ENCODE measurements at places on chromosomes 3 and 15.

- H3K4me1 ChIP-seq: peaks cover 84% of the 10 kb centered on the region
- DNase-seq: peak; percentile 75
- peak overlapping the region; percentile 62 for H3K4me3 ChIP-seq
Measured at GRCh38 chr15:55277116-55277564, 12.5 kb downstream of the RAB27A start.

DNA sequence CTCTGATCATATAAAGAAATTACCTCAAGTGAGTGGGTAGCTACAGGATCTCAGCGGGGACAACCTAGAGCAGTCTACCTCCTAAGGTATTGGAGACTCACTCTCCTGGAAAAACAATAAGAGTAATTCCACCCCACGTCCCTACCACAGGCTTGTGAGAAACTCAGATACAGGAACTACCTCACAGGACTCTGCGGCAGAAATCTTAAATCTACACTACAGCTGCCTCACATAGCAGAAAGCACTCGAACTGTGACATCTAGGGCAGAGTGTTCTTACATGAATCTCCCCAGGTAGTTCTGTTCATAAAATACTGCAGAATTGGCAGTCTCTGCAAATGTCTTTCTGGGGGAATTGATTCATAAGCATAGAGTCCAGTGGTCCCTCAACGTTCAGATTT lies 382.9 kb upstream of the IL12A start:
- no peaks in the 10 kb centered on the region for H3K27me3 ChIP-seq
- no peak for DNase-seq
- no peak overlapping the region for H3K27ac ChIP-seq

DNA sequence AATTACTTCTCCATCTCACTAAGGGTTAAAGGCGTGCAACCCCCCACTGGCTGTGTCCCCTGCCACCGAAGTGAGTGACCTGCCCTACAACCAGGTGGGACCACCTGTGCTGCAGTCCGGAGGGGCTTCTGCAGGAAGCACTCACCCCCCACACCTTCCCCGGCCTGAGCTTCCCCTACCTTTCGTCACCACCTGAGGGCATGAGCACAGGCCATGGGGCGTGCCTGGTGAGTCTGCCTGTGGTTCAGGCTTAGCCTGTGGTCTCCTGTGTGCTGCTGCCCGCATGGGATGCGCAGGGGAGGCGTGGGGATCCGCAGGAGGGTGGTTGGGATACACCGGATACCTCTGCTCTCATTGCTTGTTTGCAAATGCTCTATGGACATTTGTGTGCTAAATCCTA lies 46.0 kb downstream of the KLHL25 start:
- H3K27ac ChIP-seq: peak overlapping the region; percentile 31
- H3K27me3 ChIP-seq: no peaks in the 10 kb centered on the region
- no peak for DNase-seq
- H3K36me3 ChIP-seq: peaks cover 29% of the 10 kb centered on the region

- H3K36me3 ChIP-seq: peaks cover 13% of the 10 kb centered on the region
- peaks cover 50% of the 10 kb centered on the region for H3K4me1 ChIP-seq
- H3K4me3 ChIP-seq: no peak overlapping the region
- DNase-seq: no peak
- no peaks in the 10 kb centered on the region for H3K27me3 ChIP-seq
- no peak overlapping the region for H3K27ac ChIP-seq
Measured at GRCh38 chr15:65816441-65816840, 24.3 kb upstream of the DENND4A start.

DNA sequence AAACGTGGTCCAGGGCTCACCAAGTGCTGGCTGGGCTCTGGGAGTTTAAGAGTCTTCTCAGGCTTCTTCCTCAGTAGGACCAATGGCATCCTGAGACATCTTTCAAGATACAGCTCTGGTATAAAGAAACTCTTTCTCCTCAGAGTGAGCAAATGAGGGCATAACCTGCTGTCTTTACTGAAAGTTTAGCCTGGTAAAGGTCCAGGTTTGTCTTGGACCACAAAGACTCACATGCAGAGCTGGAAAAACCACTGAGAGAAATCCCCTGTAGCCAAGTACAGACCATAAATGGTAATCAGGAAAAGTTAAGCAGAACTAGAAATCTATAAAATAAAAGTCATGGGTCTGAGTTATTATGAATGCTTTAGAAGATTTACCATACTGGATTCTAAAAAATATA lies 23.1 kb downstream of the CD47 start:
- H3K27ac ChIP-seq: no peak overlapping the region
- H3K4me1 ChIP-seq: peaks cover 63% of the 10 kb centered on the region
- H3K36me3 ChIP-seq: peaks cover 78% of the 10 kb centered on the region
- H3K4me3 ChIP-seq: no peak overlapping the region
- H3K27me3 ChIP-seq: no peaks in the 10 kb centered on the region

- peaks cover 56% of the 10 kb centered on the region for H3K36me3 ChIP-seq
- H3K4me1 ChIP-seq: peaks cover 54% of the 10 kb centered on the region
Measured at GRCh38 chr3:105786241-105786640, 82.6 kb downstream of the CBLB start.

DNA sequence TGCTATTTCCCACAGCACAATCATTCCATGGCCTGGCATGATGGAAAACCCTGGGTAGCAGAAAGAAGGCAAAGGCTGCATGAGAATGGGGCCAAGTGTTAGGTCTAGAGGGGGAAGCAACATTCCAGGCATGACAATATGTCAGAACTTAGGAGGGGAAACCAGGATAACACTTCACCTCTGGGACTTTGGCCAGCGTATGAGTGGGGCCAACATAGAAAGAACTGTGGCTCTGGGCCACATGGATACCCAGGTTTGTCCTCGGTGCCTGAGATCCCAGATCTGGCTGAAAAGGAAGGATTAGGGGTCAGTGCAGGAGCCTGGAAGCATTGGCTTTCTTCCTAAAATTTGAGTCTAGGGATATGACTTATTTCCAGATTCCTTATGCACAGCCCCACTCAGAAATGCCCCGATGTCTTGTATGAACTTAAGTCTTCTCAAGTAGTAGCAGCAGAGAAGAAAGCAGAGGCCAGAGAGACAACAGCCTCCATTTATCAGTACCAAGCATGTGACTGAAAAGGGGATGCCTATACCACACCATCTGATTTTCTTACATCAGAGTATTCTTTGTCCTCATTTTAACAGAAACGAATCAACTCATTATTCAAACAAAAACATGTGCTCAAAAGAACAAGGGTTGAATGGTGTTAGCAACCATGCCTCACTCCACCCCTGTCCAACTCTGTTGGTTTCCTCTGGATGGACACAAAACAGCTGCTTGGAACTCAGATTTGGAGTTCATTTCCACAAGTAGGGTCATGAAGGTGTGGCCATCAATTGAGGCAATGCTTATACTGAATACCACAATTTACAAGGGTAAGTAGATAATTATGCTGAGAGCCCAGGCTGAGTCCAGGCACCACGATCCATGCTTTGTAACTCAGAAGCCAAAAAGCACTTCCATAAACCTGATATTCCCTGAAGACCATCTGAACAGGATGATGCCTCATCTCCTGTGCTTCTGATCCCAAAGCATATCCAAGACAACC lies 43.7 kb upstream of the NDUFB4 start:
- no peaks in the 10 kb centered on the region for H3K27me3 ChIP-seq
- no peak for DNase-seq
- H3K27ac ChIP-seq: no peak overlapping the region
- no peak overlapping the region for H3K4me3 ChIP-seq

GRCh38 chr3:43152649-43153048 lies 46.8 kb upstream of the POMGNT2 start:
- H3K4me1 ChIP-seq: peaks cover 8% of the 10 kb centered on the region
- H3K4me3 ChIP-seq: no peak overlapping the region
- no peak overlapping the region for H3K27ac ChIP-seq

DNA sequence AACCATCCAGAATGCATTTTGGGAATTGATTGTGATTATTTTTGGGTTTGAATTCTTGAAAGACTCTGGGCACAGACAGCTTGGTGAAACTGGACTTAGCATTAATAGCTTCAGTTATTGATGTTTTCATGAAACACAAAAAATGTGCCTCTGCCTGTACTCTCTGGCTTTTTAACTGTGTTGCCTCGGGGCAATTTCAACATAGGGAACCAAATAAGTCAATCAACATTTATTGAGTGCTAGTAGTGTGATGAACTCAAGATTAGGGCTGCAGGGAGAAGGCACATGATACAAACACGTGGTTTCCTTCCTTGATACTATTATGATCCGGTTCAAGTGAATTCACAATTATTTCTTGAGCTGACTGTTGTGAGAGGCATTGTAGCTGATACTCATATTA lies 50.8 kb downstream of the UNC13C start:
- DNase-seq: no peak
- no peak overlapping the region for H3K4me3 ChIP-seq
- no peak overlapping the region for H3K27ac ChIP-seq
- no peaks in the 10 kb centered on the region for H3K36me3 ChIP-seq
- H3K27me3 ChIP-seq: no peaks in the 10 kb centered on the region

- H3K27ac ChIP-seq: peak overlapping the region; percentile 94
- peak overlapping the region; percentile 62 for H3K4me3 ChIP-seq
- peaks cover 87% of the 10 kb centered on the region for H3K4me1 ChIP-seq
- no peak for DNase-seq
Measured at GRCh38 chr15:55277715-55278114, 11.9 kb downstream of the RAB27A start.

DNA sequence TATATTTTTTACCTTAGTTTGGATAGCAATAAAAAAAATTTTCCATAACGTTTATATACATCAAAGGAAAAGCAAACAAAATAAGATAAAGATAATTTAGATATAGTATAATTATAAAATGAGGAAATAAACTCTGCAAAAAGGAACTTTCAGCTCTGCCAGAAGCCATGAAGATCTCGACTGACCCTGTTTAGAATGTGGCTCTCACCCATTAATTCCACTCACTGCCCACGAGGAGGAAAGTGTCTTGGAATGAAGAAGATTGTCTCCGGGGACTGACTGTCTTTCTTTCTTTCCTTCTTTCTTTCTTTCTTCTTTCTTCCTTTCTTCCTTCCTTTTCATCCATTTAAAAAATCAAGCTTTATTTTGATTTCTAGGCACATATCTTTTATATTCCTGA lies 20.1 kb upstream of the PRR20G start:
- H3K27ac ChIP-seq: no peak overlapping the region
- no peak for DNase-seq
- no peaks in the 10 kb centered on the region for H3K4me1 ChIP-seq
- no peaks in the 10 kb centered on the region for H3K36me3 ChIP-seq
- H3K4me3 ChIP-seq: no peak overlapping the region

- H3K27ac ChIP-seq: no peak overlapping the region
- peaks cover 5% of the 10 kb centered on the region for H3K36me3 ChIP-seq
- no peaks in the 10 kb centered on the region for H3K27me3 ChIP-seq
Measured at GRCh38 chr3:119647843-119648575, 12.4 kb downstream of the POPDC2 start.

DNA sequence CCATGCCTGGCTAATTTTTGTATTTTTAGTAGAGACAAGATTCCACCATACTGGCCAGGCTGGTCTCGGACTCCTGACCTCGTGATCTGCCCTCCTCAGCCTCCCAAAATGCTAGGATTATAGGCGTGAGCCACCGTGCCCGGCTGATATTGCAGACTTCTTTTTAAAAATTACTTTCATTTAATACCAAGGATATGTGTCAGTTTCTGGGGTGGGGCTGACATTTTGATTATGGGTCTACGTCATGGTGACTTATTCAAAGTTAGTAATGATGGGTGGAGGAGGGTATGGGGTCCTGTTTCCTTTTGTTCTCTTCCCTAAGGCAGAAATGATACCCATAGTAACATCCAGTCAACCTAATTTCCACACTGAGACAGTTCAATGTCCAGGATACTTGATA lies 34.7 kb downstream of the GBE1 start:
- H3K36me3 ChIP-seq: peaks cover 2% of the 10 kb centered on the region
- H3K4me1 ChIP-seq: peaks cover 9% of the 10 kb centered on the region
- H3K4me3 ChIP-seq: no peak overlapping the region
- DNase-seq: no peak
- H3K27ac ChIP-seq: no peak overlapping the region
- no peaks in the 10 kb centered on the region for H3K27me3 ChIP-seq
